Stimulated activated CD8-positive, alpha-beta memory T cell treated with anti-CD3 and anti-CD28 coated beads, Interleukin-7, amount 100 ng/mL, for 1 hour (primary cell): ENCODE measurements at places on chromosomes 11 and 22.
A peak's percentile ranks its signal among the peaks of the same experiment; 100 is the strongest.

GRCh38 chr11:118791111-118791960, at the start of gene DDX6:
DDX6 (minus strand) TSS chr11:118791164; CDS start chr11:118786251, 4,913 bp downstream.
- DNase-seq = peak; percentile 78

- DNase-seq = no peak
Observed at GRCh38 chr11:30987819-30988218, 381.7 kb downstream of the DCDC1 start.

GRCh38 chr22:44392446-44392921, 79.7 kb upstream of the SHISAL1 start:
- no peak for DNase-seq

DNA sequence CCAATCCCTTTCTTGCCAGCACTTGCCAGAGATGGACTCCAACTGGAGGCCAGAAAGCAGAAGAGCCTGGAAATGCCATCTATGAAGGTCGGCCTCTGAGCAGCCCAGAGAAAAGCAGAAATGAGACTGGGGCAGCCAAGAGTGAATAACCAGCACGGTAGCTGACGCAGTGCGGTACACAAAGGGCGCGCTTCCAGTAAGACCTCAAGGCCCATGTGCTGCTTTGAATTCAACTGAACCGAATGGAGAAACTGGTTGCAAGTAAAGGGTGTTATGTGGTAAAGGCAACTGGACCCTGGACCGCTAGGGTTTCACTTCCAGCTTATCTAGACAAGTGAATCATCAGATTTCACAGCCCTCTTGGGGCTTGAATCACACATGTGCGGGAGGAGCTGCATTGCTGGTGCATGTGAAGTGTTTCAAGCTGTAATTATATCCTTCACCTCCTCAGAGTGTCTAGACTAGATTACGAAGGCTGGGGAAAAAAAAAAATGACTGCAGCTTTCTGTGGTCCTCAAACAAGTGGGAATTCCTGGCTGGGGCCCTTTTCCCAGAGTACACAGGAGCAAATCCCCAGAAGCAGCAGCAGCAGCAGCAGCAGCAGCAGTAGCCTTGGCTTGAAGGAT, 128.9 kb downstream of the CCDC34 start:
- no peak for DNase-seq

GRCh38 chr11:118956847-118957469, 860 bp downstream of the UPK2 start:
- no peak for DNase-seq

GRCh38 chr11:11589437-11589836, 32.4 kb downstream of the GALNT18 start:
- no peak for DNase-seq

DNA sequence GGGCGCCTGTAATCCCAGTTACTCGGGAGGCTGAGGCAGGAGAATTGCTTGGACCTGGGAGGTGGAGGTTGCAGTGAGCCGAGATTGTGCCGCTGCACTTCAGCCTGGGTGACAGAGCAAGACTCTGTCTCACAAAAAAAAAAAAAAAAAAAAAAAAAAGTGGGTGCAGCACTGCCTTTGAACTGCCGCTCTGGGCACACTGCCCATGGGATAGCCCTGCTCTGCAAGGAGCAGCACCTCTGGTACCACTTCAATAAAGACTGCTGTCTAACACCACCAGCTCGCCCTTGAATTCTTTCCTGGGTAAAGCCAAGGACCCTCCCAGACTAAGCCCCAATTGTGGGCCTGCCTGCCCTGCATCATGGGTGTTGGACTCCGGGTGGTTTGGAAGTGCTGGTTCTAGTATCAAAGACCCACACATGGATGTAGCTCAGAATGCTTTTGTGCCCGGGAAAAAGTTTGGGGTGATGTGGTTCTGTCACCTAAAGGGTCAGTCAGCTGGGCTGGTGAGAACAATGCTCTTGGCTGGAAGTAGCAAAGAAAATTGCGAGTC, 444.3 kb downstream of the TBC1D22A start:
- DNase-seq = no peak

- peak; percentile 63 for DNase-seq
Observed at GRCh38 chr11:87352759-87353707, 315.3 kb downstream of the TMEM135 start.

GRCh38 chr22:27876684-27877083, 42.4 kb downstream of the PITPNB start:
- no peak for DNase-seq

GRCh38 chr11:134518616-134519389, 106.8 kb upstream of the B3GAT1 start:
- DNase-seq = no peak

DNA sequence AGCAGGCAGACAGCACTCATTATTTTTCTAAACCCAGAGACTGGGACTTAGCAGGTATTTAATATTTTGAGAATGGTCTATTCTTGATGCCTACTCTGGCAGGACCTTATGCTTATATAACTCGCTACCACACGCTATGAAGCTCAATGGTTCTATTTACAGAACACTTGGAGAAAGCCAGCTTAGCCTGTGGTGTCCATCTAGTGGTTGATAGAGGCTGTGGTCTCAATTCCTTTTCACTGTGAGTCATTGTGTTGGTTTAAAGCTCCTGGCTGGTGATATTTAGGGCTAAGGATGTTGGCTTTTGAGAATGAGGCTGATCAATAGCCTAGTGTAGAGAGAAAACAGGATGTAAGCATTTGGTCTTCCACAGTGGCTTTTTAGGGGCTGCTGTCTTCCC, 206.4 kb downstream of the DBX1 start:
- no peak for DNase-seq

DNA sequence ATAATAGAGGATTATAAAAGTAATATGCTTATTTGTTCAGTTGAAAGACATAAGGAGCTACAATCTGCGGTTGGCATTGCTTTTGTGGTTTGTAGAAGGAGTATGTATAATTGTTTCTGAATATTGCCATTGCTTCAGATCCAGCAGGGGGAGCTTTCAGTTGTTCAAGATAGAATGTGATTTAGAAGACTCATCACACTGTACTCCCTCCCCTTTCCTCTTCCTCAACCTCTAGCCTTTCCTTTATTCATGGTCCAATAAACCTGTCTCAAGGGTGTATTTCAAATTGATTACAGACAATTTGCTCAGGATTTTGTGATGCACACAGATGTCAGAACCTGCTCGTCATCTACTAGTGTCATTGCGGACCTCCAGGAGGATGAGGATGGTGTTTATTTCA, 9.8 kb downstream of the PRMT3 start:
- no peak for DNase-seq

- no peak for DNase-seq
Observed at GRCh38 chr11:27242591-27242990, 120.4 kb downstream of the CCDC34 start.

GRCh38 chr11:11985016-11985715, 23.3 kb downstream of the DKK3 start:
- DNase-seq = no peak
